NT2/D1 (cell line): ENCODE measurements at places on chromosomes 5 and 9.

DNA sequence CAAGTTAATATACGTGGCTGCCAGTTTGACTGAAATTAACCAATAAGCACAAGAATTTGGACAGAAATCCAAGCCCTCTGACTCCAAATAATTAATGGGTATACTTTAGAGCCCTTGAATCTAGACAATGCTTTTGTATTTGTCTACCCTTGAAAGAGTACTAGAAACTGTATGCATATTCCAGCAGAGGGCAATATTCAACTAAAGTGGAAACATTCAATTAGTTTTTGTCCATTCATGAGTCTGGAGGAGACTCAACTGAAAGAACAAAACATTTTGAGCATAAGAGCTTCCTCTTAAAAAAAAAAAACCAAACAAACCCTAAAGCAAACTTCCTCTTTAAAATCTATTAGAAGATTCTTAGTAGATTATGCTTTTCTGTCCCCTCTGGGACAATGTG, 157.8 kb downstream of the ARHGEF28 start:
- no peak for DNase-seq

DNA sequence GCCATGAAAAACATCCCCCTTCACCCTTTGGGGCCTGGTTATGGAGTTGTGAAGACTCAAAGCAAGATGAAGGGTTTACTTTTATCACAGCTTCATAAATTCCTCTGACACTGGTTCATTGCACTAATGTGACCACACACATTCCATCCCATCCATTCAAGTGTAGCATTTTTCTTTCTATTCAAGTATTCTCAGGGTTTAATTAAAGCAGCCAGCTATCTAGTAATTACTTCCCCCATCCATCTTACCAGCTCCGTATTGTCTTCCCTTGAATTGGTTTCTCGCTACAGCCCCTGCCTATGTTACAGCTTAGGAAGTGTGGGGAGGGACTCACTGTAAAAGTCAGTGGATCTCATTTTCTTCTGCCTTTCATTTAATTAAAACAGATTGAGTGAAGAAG, 387.0 kb upstream of the RFX3 start:
- DNase-seq = no peak

- no peak for DNase-seq
Observed at GRCh38 chr5:4665911-4666310, 474.2 kb upstream of the ADAMTS16 start.

- no peak for DNase-seq
Observed at GRCh38 chr5:53815471-53815870, 255.0 kb downstream of the NDUFS4 start.

- no peak for DNase-seq
Observed at GRCh38 chr9:76355886-76356285, 38.3 kb downstream of the RFK start.

GRCh38 chr9:72751541-72751940, 201.3 kb downstream of the ALDH1A1 start:
- no peak for DNase-seq

- DNase-seq = no peak
Observed at GRCh38 chr5:41748631-41749030, 121.6 kb downstream of the OXCT1 start.

DNA sequence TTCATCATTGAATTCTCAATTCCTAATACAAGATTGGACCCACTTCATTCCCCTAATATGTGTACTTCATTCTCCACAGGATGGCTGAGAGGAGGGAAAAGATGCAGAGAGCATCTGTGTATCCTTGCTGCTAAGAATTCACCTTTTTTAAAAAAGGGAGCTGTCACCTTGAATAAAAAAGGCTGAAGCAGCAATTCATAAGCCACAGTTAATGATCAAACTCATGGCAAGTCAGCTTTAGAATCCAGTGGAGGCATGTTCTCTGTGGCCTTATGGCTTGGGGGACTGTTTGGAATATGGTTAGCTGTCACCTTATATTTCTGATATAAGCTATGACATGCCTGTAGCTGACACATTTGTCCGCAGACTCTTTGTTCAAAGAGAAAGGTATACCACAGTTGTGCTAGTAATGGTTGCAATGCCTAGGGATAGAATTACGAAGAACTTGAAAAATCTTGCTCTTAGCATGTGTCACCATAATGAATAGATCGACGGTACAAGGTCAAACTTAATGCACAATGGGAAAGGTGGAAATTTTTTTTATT, 256.8 kb upstream of the TNC start:
- DNase-seq = no peak

GRCh38 chr9:112809351-112809848, 58.8 kb downstream of the SNX30 start:
- DNase-seq = no peak

- DNase-seq = no peak
Observed at GRCh38 chr5:141484641-141485311, at the start of gene PCDHGC4. Gene PCDHGC4, plus strand, starts transcription at chr5:141485030. Its CDS starts 144 bp downstream, at chr5:141485174.

- DNase-seq = no peak
Observed at GRCh38 chr5:38105231-38105570, 153.2 kb upstream of the EGFLAM start.

DNA sequence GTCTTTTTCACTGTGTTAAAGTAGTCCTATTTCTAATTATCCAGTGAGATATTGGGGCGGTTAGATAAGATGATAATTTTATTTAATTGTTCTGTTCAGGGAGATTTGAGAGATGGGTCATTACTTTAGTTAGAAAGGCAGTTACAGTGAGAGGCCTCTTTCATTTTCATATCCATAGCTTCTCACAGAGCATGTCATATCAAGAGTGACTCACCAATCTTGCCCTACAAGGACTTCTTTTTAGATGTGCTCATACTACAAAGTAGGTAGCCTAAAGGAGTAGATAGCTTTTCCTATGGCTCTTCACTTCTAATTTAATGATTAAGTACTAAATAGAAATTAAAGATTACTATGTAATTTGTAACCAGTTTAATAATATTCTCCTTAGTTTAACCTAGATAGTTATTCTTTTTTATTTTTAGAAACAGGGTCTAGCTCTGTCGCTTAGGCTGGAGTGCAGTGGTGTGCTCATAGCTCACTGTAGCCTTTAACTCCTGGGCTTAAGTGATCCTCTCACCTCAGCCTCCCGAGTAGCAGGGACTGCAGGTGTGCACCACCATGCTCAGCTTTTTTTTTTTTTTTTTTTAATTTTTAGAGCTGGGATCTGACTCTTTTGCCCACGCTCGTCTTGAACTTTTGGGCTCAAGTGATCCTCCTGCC, 71.0 kb downstream of the FER start:
- no peak for DNase-seq

GRCh38 chr9:14136646-14137370, 177.1 kb downstream of the NFIB start:
- DNase-seq = no peak

DNA sequence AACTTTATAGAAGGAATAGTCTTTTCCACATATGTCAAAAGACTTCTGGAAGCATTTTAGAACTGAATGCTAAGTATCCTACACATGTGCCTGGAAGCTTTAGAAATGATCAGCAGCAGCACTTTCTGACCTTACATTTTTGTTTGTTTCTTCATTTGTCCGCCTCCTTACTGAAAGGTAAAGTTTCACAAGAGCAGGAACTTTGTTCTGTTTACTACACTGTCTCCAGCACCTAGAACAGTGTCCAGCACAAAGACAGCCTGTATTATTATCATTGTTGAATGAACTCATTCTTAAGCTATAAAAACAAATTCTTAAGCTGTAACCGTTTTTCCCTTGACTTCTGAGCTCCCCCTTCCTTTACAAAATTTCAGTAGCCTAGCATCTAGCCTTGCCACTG, 14.8 kb downstream of the PIP5K1B start:
- DNase-seq = no peak

- no peak for DNase-seq
Observed at GRCh38 chr9:135887585-135888050, 19.7 kb downstream of the CAMSAP1 start.

- no peak for DNase-seq
Observed at GRCh38 chr9:100294806-100295205, 57.9 kb downstream of the TEX10 start.

DNA sequence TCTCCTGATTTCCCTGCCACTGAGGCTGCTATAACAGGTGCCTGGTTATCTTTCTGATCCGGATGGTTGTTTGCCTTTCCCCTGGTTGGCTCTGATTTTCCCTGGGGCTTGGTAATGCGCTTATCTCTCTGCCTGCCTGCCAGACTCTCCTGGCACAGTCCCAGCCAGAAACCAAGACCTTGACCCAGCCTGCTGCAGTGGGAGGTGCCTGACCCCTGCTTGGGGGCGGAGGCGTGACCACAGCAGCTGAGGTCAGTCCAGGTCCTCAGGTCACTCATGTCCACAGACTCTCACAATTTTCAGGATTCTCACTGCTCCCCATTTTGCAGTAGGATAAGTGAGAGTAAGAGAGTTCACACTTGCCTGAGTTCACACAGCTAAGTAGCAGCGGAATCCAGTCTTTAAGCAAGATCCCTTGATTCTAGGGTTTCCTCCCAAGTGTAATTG, 24.4 kb upstream of the SYNPO start:
- DNase-seq = no peak
